T-cell (primary cell): ENCODE measurements at places on chromosomes 6 and 20. TPM values are rescaled to one million over a fixed set of nuclear protein-coding genes. Genes with fewer than 3 reads are reported as not detected.

The MYCT1 gene
- 0.25 TPM for total RNA-seq

The ZNF512B gene
- 25.1 TPM for total RNA-seq

DNA sequence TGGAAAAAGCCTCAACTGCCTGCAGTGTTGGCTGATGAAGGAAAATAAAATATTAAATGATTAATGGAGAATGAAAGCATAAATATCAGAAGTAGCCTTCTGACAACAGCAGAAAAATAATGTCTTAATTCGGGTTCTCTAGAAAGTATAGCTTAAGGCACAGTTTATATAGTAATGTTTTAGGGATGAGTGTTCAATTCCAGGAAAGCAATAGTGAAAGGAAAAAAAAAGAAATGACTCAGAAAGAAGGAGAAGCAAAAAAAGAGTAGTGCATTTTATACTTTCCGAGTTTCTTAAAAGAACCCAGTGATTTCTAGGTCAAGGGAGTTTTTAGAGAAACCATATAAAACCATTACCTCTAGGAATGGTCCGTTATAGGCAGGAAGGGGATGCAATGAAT is 137.3 kb downstream of the HTR1B start:
- DNase-seq, result no peak

GRCh38 chr6:136066005-136066404 is 184.1 kb downstream of the MTFR2 start:
- DNase-seq, result no peak
